T-helper 2 cell (primary cell): ENCODE measurements at places on chromosomes 3 and 15.

- no peak for DNase-seq
These were observed 15.3 kb upstream of the ROPN1 start for GRCh38 chr3:124007186-124007585.

GRCh38 chr15:74863239-74864056 lies 9.7 kb downstream of the SCAMP2 start:
- DNase-seq: no peak

- DNase-seq: no peak
These were observed 13.9 kb upstream of the VGLL3 start for GRCh38 chr3:87004883-87005282.

- DNase-seq: no peak
These were observed 58.4 kb downstream of the ARRDC4 start for GRCh38 chr15:98018761-98019351.

DNA sequence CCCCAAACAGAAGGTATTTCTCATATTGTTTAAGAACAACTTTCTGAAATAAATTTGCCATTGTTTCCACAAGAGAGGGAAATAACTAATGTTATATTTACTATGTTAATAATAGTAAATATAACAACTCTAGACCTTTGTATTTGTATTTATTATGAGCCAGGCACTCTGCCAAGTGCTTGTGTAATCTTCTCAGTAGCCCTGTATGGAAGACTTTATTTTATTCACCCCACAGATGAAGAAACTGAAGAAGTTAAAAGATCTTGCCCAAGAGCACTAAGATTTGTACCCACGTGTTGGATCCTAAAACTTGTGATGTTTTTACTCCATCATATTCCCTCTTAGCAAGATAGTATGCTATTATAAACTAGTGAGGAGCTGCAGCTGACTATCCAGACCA lies 12.0 kb upstream of the GNB4 start:
- no peak for DNase-seq

- no peak for DNase-seq
These were observed 24.5 kb downstream of the BTLA start for GRCh38 chr3:112474796-112475195.

DNA sequence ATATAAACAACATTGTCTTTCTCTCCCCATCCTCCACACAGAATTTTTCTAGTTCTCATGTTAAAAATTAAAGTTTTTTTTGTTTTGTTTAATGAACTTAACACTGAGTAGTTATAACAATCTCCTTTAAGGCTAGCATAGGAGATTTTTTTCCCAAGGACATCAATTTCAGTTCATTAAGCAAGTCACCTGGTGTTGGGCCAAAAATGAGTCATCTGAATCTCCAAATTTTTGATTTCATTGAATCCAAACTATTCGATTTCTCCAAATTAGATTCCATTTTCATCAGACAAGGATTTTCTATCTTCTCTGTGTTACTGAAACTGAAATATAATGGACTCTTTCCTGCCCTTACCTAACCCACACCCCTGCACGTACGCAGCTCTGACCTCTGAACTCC lies 631.4 kb upstream of the MDFIC2 start:
- no peak for DNase-seq

- DNase-seq: no peak
These were observed 49.5 kb upstream of the MCF2L2 start for GRCh38 chr3:183477801-183478456.

GRCh38 chr3:31541089-31541488 lies 8.4 kb downstream of the STT3B start:
- DNase-seq: no peak

DNA sequence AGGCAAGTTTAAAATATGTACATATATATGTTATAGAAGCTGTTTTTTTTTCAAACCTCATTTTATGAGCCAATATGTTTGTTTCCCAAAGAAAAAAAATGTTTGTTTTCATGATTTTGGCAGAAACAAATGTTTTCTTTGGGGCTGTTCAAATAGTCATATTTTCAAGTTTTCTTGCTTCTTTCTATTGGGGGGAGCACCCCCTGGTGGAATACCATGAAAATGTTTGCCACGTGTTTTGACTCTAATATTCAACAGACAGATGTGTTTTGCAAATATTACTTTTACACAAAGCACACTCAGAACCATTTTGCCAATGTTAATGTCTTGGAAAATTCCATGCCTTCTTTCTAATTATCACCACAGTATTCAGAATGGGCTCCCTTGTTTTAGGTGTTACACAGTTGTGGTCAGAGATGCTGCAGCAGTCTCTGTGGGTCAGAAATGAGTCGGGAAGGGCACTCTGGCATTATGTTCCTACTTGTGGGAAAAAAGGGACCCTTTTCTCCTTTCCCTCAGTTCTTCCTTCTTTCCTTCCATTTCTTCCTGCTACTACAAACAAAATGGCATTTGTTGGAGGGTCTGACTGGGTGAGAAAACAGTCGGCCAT lies 817.0 kb downstream of the TUSC7 start:
- DNase-seq: no peak

GRCh38 chr3:106206146-106206545 lies 337.3 kb upstream of the CBLB start:
- no peak for DNase-seq

- no peak for DNase-seq
These were observed 50.8 kb upstream of the PLAAT1 start for GRCh38 chr3:193190146-193190786.

GRCh38 chr15:44450172-44450571 lies 22.7 kb downstream of the CTDSPL2 start:
- DNase-seq: no peak
